ENCODE measurements at places on chromosomes 6 and 20. TPM values are rescaled to one million over a fixed set of nuclear protein-coding genes. Genes with fewer than 3 reads are reported as not detected.

- DNase-seq = no peak
These were observed 39.0 kb downstream of the PLAGL1 start for GRCh38 chr6:143969077-143969476.

Gene SASH1
- polyA plus RNA-seq = 20.0 TPM

- no peak for DNase-seq
These were observed 859 bp downstream of the PPP1R10 start for GRCh38 chr6:30615958-30616810.

Gene STK4
- 21.7 TPM for polyA plus RNA-seq

Gene PRSS35
- 59.0 TPM for polyA plus RNA-seq

DNA sequence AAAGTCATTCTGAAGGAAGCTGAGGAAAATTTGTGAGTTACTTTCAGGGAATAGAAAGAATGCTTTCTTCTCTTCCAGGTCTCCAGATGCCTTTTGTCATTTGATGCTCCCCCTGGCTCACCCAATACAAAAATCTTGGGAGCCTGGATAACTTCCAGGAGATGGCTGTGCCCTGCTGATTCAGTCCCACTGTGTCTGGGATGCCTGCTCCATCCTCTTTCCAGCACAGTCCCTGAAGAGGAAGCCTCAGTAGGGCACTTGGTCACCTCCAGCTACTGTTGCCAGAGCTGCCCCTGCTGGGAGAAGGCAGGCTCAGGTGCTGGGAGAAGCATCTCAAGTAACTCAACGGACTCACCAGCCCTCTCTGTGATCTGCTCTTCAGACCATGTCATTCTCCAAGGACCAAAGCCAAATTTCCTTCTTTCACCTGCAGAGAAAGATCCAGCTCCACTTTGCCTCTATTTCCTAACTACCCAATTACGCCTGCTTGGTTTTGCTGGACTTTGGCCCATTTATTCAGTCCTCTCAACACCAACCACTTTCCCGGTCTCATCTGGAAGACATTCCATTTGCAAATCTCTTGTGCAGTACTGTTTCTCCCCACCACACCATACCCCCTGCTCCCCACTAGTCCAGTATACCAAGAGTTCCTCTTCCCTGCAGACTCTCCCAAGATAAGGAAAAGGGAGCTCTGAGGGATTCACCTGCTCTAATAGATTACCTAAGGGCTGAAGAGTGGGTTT, 53.3 kb downstream of the SLC23A2 start:
- no peak for DNase-seq

Gene NFKBIL1
- polyA plus RNA-seq = 28.7 TPM

Gene NEURL2
- polyA plus RNA-seq = 4.7 TPM

DNA sequence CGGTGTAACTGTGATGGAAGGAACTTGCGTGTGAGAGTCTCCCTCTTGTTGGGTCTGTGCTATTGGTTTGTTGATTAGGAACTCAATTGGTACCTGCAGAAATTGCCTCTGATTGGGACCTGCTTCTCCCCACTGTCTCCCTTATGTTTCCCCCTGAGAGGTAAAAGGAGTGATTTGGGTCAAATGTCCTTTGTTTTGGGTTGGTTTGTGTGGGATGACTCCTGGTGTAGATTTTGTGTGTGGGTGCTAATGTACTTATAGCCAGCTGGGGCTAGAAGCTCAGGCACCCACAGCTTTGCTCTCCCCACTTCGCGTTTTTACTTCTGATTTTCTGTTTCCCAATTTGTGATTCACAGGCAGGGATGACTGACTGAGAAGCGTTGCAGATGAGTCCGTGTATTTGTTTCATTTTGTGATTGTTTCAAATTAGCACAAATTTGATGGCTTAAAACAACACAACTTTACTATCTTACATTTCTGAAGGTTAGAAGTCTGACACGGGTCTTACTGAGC, 79.1 kb downstream of the UTRN start:
- DNase-seq = no peak

Measured in left renal pelvis (tissue), 4 donors.